ENCODE measurements at places on chromosomes 16 and 17. TPM values are rescaled to one million over a fixed set of nuclear protein-coding genes. Genes with fewer than 3 reads are reported as not detected.

Gene HIC1
- total RNA-seq = 36.4 TPM

GRCh38 chr17:56997313-56997712, 19.4 kb downstream of the SCPEP1 start:
- DNase-seq = no peak

- DNase-seq = peak; percentile 98
Measured at GRCh38 chr17:81094509-81095382, 59.8 kb downstream of the BAIAP2 start.

DNA sequence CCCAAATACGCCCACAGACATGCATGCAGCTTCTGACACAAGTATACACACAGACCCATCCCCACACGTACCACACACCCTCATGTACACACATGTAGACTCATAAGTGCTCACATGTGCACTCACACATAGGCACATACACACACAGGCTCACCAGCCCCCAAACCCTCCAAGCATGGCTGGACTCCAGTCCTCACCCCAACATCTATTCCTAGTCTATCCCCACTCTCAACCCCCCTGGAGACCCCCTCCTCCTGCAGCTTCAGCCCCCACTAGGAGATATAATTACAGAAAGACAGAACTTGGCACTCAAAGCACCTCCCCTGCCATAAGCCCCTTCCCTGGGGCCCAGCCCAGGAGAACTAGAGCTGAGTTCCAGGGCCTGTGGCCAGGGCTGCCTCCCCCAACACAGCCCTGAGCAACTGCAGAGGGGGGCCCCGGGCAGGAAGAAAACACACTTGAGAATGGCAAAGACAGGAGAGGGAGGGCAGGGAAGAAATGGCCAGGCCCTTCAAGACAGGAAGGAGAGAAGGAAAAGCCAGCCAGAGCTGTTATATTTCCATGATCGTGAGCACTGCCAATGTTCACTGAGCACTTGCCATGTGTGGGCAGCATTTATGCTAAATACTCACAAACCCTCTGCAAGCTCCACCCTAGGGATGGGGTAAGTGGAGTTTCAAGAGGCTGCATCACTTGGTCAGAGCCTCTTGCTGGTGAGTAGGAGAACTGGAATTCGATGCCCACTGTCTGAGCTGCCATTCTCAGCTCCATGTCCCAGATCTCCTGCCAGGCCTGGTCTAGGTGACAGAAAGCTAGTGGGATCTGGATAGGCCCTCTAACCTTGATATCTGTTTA, 224.5 kb downstream of the ZNF423 start:
- DNase-seq = peak; percentile 81

DNA sequence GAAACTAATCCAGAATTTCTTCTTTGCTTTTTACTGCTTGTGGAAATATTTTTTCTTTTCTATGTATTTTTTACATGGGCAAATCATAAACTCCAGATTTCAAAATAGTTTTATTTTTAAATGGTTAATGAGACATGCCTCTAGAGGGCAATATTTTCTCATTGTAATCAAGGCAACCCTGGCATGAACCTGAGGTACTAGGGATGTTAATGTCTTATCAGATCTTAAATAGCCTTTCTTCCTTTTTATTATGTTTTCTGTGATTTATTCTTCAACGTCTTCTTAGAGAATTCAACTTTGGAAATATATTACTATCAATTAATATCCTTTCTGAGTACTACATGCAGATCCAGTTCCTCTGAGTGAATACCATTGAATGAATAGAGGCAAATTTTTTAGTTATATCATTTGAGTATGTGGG, 324.7 kb downstream of the BCAS3 start:
- peak; percentile 75 for DNase-seq

GRCh38 chr17:5555254-5555653, 29.1 kb downstream of the NLRP1 start:
- peak; percentile 62 for DNase-seq

DNA sequence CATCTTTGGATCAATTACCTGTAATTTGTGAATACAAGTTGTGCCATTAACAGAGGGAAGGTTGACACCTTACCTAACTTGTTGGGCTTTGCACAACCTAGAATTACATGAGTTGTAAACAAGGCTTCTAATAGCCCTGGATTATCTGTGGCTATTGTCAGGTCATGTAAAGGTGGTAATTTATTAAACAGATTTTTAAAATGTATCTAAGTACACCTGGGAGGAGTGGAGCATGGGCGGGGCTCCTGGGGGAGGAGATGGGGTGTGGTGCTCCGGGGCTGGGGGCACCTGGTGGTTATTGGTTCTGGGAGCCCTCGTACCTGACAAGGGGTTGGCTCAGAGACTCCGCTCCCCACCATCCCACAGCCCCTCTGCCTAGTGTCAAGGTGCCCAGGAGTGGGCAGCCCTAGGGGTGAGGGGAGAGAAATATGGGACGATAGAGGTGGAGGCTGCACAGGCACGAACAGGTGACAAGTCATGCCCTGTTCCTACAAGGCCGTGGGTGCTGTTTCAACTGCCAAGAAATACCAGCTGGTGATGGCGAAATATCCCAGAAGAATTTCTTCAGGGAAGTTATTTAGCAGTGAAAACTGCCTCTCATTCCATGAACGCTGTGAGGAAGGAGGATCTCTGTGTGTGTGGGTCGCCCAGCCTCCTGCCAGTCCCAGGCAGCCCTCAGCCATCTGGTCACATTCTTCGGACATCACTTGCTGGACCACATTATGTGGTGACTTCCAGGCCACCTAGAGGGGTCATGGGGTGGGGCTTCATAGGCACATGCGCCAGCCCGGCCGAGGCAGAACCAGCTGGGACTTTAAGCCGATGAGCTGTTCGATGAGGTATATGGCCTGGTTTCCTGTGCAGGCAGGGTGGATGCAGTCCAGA, 55.5 kb upstream of the IRX3 start:
- DNase-seq = peak; percentile 21

DNA sequence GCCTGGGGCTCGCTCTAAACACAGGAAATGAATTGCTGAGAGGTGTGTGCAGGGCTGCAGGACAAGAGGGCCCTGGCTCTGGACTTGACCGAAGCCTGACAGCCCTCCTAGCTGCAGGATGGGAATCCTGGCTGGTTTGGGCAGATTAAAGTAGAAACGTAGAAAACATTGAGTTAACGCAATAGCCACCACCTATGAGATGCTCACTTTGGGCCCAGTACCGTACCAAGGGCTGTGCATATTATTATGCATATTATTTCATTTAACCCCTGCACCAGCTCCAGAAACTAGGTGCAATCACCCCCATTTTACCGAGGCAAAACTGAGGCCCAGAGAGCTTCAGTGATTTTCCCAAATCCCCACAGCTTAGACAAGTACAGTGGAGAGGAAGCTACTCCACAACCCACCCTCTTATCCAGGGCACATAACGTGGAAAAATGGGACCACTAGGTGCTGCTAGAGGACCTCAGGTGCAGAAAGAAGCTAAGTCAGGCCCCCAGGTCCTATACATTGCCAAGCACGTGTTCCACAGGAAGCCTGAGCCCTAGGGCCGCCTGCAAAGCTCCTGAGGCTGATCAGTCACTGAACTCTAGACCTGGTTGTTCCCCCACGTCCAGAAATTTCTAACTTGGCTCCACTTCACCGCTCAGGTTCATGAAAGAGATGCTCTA, 79.2 kb downstream of the MYH11 start:
- peak; percentile 62 for DNase-seq

DNA sequence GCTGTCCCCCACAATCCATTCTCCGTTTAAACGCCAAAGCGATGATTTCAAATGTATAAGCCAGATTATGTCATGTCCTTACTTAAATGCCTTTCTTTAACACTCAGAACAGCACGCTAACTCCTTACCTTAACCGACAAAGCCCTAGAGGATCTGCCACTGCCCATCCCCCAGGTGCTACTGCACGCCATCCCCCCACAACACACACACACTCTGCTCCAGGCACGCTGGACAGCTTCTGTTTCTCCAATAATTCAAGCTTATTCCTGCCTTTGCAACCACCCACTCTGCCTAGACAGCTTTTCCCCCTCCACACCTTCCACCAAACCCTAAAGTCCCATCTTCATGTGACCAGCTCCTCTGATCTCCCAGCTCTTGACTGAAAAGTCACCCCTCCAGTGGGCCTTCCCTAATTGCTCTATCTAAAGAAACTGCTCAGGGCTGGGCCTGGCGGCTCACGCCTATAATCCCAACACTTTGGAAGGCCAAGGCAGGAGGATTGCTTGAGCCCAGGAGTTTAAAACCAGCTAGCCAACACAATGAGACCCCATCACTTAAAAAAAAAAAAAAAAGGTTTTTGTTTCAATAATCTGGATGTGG, 38.9 kb upstream of the RPL38 start:
- DNase-seq = no peak

Gene CD300LB
- not detected for total RNA-seq

GRCh38 chr17:35717475-35717874, 14.0 kb upstream of the RASL10B start:
- no peak for DNase-seq

DNA sequence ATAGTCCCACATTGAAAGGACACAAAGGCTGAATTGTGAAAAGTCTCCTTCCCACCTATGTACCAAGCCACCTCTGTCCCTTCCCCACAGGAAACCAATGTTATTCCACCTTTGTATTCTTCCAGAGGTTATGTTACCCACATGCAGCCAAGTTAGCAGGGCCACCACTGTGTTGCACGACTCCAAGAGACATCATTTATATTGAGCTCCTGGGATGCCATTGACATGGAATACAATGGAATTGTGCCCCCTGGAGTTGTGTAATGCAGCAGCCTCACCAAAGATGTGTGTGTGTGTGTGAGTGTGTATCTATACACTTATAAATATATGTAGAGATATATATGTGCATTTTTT, 21.6 kb upstream of the MSI2 start:
- no peak for DNase-seq

DNA sequence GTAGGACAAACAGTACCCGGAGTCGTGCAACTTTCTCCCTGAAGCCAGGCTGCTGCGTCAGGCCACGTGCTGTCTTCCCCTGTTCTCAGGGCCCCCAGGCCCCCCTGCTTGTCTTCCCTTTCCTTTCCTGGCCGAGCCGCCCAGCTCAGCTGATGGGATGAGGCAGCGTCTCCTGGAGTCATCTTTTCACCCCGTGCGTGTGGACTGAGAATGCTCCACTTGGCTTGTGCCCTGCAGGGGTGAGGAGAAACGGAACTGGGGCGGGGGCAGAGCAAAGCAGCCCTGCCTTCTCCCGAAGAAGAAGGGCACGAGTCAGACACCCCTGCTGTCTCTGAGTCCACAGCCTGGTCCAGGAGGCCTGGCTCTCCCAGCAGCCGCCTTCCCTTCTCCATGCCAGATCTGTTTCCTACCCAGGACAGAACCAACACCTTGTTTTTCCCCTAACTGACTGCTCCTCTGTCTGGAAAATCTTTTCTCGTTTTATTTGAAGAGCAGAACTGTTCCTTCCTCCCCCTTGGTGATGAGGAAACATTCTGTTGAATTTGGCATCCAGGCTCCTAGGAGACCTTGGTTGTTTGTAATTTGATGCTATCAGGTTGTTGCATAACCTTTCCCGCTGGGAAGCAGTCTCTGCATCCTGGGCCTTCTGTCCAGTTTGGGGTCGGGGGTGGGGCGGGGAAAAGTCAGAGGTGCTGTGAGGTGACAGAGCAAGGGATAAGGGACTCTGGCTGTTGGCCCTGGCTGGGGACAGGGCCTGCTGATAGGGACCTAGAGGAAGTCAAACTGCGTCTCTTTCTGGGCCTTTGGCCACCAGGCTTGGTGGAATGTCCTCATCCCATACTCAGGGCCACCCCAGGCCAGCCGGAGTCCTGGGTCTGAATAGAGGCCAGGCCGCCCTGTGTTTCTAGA, 78.8 kb downstream of the WIPI1 start:
- peak; percentile 94 for DNase-seq

Gene CFAP119
- total RNA-seq = 2.7 TPM

GRCh38 chr17:36149296-36149820, 27.1 kb downstream of the TBC1D3B start:
- peak; percentile 63 for DNase-seq

Gene PCTP
- 5.2 TPM for total RNA-seq

DNA sequence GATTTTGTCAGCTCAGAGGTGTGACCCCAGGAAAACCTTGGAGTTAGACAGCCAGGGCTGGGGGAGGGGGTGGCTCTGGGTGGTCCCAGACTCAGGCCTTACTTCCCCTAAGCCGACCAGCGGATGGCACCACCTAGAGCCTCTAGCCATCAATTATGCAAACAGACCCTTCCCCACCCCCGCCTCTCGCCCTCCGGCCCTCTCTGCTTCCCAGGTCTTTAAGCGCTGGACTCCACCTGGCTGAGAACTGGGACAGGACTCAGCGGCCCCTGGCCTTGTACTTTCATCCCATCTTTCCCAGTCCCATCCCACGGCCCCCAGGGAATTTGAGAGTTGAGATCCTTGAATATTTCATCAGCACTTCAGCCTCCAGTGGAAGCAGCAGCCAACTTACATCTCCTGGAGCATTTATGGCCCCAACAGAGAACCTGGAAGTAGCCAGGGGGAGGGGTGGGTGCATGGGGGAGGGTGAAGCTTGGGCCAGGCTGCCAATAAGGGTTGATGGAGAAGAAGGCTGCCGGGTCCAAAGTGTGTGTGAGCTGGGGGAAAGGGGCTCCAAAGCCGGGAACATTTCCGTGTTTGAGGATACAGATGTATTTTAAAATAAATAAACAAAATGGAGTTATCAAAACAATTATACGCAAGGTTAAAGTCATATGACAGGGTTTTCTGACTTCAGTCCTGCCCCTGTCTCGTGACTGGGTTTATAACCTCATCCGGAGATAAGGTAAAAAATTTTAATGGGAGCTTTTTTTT, 7.5 kb upstream of the JUP start:
- DNase-seq = no peak

All from fibroblast of the aortic adventitia (primary cell).